ENCODE measurements at places on chromosomes 2 and 18.

- DNase-seq: no peak
Observed at GRCh38 chr18:33720133-33720532, 142.1 kb downstream of the ASXL3 start.

DNA sequence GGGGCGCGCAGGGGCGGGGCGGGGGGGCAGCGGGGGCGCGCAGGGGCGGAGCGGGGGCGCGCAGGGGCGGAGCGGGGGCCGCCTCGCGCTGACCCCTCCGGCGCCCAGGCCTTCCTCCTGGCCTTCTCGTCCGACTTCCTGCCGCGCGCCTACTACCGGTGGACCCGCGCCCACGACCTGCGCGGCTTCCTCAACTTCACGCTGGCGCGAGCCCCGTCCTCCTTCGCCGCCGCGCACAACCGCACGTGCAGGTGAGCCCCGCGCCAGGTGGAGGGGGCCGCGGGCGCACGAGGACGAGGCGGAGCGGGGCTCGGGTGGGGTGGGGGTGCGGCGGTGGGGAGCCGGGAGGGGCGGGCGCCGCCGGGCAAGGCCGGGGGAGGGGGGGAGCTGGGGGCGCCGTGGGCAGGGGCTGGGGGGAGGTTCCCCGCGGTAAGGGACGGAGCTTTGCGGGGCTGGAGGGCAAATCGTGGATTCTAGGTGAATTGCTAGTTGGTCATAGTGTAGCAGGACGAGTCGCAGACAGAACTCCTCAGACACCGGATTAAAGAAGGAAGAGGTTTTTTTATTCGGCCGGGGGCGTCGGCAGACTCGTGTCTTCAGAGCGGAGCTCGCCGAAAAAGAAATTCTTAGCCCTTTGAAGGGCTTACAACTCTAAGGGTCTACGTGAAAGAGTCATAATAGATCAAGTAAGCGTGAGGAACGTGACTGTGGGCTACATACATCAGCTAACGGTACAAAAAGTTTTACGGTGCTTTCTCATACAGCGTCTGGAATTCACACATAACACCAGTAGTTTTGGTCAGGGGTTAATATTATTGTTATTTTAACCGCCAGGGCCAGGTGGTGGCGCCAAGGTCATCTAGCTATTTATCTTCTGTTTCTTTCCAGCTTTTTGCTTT lies 29.9 kb downstream of the ANO7 start:
- peak; percentile 7 for DNase-seq

DNA sequence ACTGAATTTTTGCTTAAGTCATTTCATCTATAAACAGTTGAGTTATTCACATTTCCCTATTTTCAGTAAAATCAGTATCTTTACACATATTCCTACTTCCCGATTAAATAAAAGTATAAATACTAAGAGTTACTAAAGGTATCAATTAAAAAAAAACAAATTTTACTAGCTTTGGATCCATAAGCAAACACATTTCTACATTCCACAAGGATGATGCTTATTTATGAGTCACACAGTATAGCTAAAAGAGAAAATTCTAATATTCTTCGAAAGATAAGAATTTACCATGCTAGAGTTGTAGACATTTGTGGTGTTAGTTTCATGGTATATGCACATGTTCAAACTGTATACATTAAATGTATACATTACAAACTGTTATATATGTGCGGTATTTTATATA lies 23.7 kb downstream of the PGAP1 start:
- DNase-seq: no peak

- no peak for DNase-seq
Observed at GRCh38 chr2:38876407-38876806, 631 bp downstream of the MORN2 start.

DNA sequence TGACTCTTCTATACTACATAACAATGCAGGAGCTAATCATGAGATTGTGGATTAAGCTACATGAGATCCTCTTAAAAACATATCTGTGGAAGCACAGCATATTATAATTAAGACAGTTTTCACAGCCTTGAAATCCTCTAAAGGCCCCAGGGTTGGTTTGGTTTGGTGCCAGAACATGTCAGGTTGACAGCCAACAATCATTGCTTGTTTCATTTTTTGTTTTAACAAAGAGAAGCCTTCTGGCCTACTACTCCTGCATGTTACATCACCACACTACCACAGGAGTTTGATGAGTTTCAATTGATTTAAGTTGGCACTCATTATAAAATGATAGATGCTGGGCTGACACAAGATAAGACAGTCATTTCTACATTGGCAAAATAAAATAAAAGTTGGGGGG lies 255.9 kb upstream of the ERBB4 start:
- no peak for DNase-seq

GRCh38 chr2:36697424-36698066 lies 1.0 kb downstream of the VIT start:
- no peak for DNase-seq

- DNase-seq: no peak
Observed at GRCh38 chr18:47877892-47878291, 52.6 kb downstream of the SMAD2 start.

GRCh38 chr2:216195565-216196029 lies 86.4 kb downstream of the XRCC5 start:
- DNase-seq: peak; percentile 84

DNA sequence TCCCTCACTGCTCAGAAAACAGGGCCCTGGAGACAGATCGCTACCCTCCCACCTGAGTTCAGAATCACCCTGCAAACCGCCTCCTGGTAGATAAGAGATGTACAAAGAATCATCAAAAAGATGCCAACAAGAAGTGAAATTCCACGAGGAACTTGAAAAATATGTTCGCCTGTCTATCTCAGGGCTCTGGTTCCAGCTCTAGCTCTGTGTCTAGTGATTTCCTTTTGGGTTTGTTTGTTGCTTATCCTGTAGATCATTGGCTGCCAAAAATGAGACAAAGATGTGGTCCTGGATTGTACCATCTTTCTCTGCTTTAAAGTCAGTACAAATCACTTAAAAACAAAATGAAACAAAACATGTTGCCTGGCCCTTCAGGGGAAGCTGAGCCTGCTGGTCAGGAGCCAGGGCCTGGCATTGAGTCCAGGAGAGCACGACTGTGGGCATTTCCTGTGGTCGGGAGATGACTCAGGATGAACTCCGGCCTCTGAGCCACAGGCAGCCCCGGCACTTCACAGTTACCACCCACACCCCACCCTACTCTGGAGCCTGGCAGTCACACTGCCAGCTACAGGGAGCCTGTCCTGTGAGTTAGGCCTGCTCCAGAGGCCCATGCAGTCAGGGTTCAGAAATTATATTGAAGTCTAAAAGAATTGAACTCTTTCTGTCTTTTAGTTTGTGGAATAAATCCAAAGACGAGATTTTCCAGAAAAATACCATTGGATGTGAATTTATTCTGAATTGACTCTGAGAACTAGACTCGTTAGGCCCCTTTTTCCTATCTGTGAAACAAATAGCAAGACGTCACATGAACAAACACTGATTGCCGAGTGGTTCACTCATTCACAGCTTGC lies 8.0 kb upstream of the ITGB6 start:
- peak; percentile 94 for DNase-seq

DNA sequence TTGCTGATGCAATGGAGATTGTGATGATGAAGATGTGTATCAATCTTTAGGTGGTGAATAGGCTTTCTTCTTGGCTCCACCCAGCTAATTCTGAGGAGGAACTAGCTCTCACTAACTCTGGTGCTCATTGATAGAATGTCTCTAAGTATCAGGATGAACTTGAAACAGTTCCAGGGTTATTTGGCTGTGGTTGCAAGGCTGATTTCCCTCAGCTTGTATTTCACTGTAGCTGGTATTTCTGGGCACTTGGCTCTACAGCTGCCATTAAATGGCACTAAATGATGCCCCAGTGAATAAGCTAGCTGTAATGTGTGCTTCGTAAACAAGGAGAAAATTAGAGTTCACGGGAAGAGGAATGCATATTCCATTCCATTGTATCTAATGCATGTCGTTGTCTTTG lies 241.2 kb downstream of the RPIA start:
- no peak for DNase-seq
